ENCODE measurements at places on chromosomes 2 and 18.

DNA sequence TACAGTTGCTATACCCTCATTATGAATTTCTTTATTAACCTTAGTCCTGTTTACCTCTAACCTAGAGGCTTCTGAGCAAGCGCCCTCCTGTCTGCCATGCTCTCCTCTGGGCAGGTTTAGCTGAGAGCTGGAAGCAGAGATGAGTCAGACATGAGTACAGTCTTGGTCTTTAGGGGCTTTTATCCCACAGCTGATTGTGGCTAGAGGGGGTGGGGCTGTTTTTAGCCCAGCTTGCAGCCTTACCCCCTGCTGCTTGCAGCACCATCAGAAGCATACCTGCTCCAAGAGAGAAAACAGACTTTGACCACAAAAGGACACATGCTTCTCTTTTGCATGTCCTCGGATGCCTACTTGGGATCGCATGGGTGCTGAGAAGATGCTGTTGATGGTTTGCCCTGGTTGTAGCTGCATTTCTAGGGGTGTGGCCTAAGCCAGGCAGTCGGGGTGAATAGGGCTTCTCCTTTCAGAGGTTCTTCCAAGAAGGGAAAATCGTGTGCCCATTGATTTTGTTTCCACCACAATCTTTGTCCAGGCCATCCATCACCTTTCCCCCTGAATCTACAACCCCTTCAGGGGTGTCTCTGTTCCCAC lies 115.0 kb upstream of the LGALSL start:
- peak; percentile 13 for DNase-seq

GRCh38 chr2:10412380-10412779 lies 35.7 kb downstream of the ODC1 start:
- DNase-seq = peak; percentile 62

GRCh38 chr2:205657579-205657978 lies 24.7 kb upstream of the NRP2 start:
- DNase-seq = no peak

DNA sequence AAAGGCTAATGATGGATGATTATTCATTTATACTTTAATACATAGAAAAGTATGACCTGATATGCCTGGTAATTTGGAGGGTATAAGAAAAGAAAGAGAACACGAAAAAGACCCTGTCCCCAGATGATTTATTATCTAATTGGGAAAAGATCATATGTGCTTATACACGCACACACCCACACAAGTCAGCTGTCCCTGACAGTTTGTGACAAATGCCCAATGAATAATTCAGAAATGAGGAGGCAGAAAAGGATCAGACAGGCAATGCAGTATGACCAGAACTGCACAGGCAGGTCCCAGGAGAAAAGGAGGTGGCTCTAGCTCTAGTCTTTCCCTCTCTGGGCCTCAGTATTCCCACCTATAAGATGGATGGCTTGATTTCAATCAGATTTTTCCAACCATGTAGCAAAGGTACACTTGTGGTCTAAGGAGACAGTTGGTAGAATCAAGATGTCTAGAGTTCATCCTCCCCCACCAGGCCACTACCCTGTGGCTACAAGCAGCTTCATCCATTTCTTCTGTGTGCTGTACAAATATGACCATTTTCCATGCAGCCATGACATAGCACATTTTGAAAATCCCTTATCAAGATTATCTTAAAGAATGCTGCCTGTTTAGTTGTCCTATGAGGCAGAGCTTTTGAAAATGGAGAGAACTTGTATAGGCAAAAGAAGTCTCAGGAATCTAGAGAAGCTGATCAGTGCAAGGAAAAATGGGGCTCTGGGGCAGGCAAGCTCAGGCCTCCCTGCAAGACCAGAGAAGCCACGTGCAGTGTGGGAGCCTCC lies 19.7 kb downstream of the CYRIA start:
- no peak for DNase-seq

- peak; percentile 41 for DNase-seq
These were observed 630.1 kb upstream of the PIK3C3 start for GRCh38 chr18:41324934-41325333.

DNA sequence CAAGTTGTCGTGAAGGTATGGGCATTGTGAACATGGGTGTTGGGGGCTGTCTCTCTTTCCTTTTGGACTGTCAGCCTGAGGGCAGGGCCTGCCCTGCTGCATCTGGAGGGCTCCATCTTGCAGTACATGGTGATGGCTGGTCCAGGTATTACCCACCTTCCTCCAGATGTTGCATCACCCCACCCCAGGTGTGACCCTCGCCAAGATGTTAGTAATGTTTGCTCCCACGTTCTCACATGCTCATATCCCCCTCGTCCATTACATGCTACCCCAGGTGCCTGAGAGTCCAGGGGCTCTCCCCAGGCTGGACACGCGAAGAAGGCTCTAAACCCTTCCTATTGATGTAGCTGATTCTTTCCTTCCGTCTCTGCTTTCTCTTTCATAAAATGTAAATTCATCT lies 13.9 kb downstream of the ZAP70 start:
- DNase-seq = no peak

GRCh38 chr2:32061430-32061829 lies 1.9 kb upstream of the SPAST start:
- no peak for DNase-seq

GRCh38 chr18:25446972-25447371 lies 95.0 kb upstream of the ZNF521 start:
- DNase-seq = no peak

DNA sequence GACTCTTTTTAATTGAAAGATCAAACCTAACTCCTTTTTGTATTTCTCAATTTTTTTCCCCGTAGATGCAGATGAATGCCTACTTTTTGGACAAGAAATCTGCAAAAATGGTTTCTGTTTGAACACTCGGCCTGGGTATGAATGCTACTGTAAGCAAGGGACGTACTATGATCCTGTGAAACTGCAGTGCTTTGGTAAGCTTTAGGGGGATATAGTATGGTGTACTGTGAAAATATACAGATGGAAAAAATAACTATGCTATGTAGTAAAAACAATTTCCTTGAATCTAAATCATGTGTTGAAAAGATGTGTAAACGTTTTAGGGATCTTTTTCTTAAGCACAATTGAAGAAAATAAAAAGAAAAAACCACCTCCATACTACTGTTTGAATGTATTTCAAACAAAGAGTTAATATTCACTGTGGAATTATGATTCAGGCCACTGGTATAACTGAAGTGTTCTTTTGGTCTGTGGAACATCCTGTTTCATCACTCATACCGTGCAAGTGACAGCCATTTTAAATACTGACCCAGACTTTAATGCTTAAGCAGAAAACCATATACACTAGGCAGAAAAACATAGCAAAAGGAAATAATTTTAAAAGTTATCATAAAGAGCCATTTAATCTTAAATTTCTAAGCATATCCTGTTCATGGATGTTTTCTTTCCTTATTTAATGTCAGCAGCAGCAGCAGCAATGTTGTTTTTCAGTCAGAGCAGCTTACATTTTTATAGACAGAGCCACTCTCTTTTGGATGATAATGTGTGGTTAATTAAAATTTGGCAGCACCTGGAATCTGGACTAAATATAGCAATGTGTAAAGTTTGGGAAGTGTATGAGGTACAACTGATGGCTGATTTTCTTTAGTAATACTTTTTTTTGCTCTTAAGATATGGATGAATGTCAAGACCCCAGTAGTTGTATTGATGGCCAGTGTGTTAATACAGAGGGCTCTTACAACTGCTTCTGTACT lies 112.8 kb upstream of the RASGRP3 start:
- DNase-seq = no peak

GRCh38 chr2:127511090-127511695 lies 15.1 kb downstream of the IWS1 start:
- DNase-seq = no peak

GRCh38 chr2:142668420-142668819 lies 209.0 kb upstream of the KYNU start:
- no peak for DNase-seq

DNA sequence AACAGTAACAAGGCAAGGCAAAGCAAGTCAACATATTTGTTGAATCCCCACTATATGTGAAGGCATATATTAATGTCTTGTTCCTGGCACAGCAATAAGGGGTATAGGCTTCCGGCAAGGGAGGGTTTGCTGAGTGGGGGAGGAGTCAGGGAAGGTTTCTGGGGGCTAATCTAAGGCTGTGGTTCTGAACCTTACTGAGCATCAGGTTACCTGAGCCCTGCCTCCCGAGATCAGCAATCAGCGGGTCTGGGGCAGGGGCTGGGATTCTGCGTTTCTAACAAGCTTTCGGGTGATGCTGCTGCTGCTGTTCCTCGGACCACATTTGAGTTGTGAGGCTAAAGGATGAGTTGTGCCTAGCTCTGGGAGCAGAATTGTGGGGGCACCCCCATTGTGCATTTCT lies 401.7 kb upstream of the SPRED2 start:
- no peak for DNase-seq

GRCh38 chr2:84888401-84889276 lies 7.8 kb upstream of the TRABD2A start:
- peak; percentile 66 for DNase-seq

DNA sequence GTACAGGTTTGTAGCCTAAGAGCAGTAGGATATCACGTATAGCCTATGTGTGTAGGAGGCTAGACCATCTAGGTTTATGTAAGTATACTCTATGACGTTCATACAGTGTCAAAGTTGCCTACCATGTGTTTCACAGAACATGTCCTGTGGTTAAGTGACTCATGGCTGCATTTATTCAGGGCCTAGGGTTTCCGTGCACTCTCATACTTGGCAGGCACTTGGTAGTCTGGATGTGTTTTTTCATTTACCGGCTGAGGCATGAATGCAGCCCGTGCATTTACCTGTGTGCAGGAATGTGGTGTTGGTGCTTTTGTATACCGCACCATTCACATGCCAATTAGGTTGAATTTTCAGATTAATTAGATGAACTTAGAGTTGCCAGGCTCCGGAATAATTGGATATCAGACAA lies 43.4 kb downstream of the MYL12B start:
- DNase-seq = peak; percentile 96

DNA sequence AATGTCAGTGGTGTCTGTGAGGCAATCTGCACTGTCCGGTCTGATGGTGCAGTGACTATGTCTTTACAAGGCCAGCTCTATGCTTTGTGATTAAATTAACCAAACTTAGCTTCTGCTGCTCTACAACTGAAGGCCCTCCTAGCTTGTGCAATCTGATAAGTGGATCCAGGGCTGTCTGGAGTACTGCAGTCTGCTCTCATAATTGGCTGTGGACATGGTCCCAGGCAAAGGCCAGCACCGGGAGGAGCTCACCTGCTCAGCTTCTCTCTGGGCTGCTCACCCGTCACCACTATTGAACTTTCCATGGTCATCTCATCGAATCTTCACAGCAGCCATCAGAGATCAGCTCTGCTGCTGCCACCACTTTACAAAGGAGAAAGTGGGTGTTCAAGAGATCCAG lies 13.0 kb upstream of the APCDD1 start:
- no peak for DNase-seq

DNA sequence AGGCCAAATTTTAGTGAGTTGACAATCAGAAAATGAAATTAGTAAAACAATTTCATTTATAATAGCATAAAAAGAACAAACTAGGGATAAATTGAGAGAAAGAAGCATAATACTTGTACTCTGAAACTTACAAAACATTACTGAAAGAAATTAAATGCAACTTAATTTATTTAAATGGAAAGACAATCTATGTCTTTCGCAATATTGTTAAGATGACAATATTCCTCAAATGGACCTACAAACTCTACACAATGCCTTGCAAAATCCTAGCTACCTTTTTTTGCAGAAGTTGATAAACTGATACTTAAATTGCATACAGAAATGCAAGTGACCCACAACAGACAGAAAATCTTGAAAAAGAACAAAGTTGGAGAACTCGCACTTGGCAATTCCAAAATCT lies 9.1 kb downstream of the EPG5 start:
- no peak for DNase-seq

GRCh38 chr2:16043627-16044026 lies 103.3 kb downstream of the MYCN start:
- DNase-seq = no peak

DNA sequence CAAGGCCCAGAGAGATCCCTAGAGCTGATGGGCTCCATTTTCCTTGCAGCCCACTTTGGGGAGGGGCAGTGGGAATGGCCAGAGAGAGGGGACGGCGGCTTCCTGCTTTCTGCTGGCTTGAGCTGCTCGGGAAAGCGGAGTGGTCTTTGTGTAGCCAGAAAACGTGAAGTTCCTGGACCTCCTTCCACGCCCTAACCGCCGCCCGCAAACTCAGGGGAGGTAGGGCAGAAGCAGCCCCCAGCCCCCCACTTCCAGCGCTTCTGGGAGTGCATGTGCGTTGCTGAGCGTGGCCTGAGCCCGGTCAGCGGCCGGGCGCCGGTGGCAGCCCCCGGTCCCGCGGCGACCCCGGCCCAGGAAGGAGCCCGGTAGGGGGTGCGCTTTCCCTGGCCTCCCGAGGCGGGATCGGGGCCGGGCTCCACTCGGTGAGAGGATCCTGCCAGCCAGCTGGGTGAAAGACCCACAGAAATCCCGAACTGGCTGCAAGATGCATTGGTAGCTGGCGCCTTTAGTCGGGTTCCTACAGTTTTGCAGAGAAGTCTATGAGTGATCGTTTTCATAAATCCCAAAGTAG lies 25.3 kb upstream of the BOD1L2 start:
- DNase-seq = no peak

DNA sequence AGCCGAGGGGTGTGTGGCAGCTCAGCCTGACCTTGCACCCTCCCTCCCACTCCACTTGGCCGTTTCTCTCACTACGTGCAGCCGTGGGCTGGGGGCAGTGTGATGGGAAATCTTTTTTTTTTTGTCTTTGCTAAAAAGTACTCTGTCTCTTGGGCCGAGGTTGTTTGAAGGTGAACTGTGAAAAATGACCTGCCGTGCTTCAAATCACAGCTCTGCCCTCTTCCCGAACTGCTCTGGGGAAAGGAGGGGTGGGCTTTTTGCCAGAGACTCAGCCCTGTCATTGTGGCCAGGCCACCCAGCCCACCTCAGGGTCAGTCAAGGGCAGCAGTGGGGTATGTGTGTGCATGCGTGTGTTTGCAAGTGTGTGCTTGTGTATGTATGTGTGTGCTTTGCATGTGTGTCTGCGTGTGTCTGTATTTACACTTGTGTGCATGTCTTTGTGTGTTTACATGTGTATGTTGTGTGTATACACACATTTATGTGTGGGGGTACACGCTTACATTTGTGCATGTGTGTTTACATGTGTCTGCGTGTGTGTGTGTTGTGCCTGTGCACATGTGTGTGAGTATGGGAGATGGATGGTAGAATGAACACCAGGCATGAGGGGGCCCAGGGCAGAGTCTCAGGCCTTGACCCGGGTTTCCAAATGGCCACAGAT lies 61.3 kb upstream of the HAAO start:
- DNase-seq = no peak

Measured in NCI-H226 (cell line).